Activated naive CD8-positive, alpha-beta T cell treated with anti-CD3 and anti-CD28 coated beads, Interleukin-2, amount 10 ng/mL, durations not matched to agents 7 days and 5 days (primary cell): ENCODE measurements at places on chromosomes 5 and 9. TPM values are rescaled to one million over a fixed set of nuclear protein-coding genes. Genes with fewer than 3 reads are reported as not detected.

Gene PRLR
- not detected for total RNA-seq

Gene TENT4A
- total RNA-seq, result 47.1 TPM

Gene PCDHA9
- not detected for total RNA-seq

Gene FRMD3
- 1.2 TPM for total RNA-seq

Gene FOXI1
- total RNA-seq, result not detected

GRCh38 chr5:108545301-108545700 lies 163.4 kb upstream of the FBXL17 start:
- no peak overlapping the region for H3K27ac ChIP-seq
- H3K36me3 ChIP-seq, result no peaks in the 10 kb centered on the region
- no peaks in the 10 kb centered on the region for H3K4me1 ChIP-seq
- no peak overlapping the region for H3K4me3 ChIP-seq
- peaks cover 3% of the 10 kb centered on the region for H3K27me3 ChIP-seq

- no peaks in the 10 kb centered on the region for H3K4me1 ChIP-seq
- no peaks in the 10 kb centered on the region for H3K36me3 ChIP-seq
- no peak overlapping the region for H3K27ac ChIP-seq
- peaks cover 14% of the 10 kb centered on the region for H3K27me3 ChIP-seq
- no peak for DNase-seq
- H3K4me3 ChIP-seq, result no peak overlapping the region
Measured at GRCh38 chr5:171639966-171640365, 145.7 kb upstream of the SMIM23 start.

GRCh38 chr9:114003758-114004157 lies 74.3 kb downstream of the AMBP start:
- H3K27me3 ChIP-seq, result no peaks in the 10 kb centered on the region
- no peak overlapping the region for H3K27ac ChIP-seq
- H3K4me1 ChIP-seq, result no peaks in the 10 kb centered on the region
- no peak for DNase-seq

- DNase-seq, result no peak
- H3K4me1 ChIP-seq, result peaks cover 32% of the 10 kb centered on the region
- H3K4me3 ChIP-seq, result no peak overlapping the region
- peak overlapping the region; percentile 25 for H3K27ac ChIP-seq
- H3K36me3 ChIP-seq, result peaks cover 9% of the 10 kb centered on the region
Measured at GRCh38 chr9:133112663-133113026, 8.4 kb downstream of the RALGDS start.

GRCh38 chr9:20294046-20294750 lies 328.1 kb downstream of the MLLT3 start:
- no peak overlapping the region for H3K4me3 ChIP-seq
- H3K36me3 ChIP-seq, result peaks cover 40% of the 10 kb centered on the region
- peaks cover 8% of the 10 kb centered on the region for H3K4me1 ChIP-seq
- no peak overlapping the region for H3K27ac ChIP-seq
- H3K27me3 ChIP-seq, result no peaks in the 10 kb centered on the region
